Posterior cingulate gyrus (tissue), 11 donors: ENCODE measurements at places on chromosomes 7 and 10.
A peak's percentile ranks its signal among the peaks of the same experiment; 100 is the strongest.

- no peak for DNase-seq
Observed at GRCh38 chr7:135536150-135536549, 21.6 kb upstream of the NUP205 start.

- DNase-seq = peak; percentile 21
Observed at GRCh38 chr10:126595160-126595559, 75.3 kb downstream of the C10orf90 start.

GRCh38 chr10:22429146-22429545 lies 83.8 kb downstream of the SPAG6 start:
- no peak for DNase-seq

- DNase-seq = peak; percentile 36
Observed at GRCh38 chr7:130063036-130063435, 7.3 kb upstream of the KLHDC10 start.

- no peak for DNase-seq
Observed at GRCh38 chr7:156947120-156947843, 2.2 kb upstream of the NOM1 start.

DNA sequence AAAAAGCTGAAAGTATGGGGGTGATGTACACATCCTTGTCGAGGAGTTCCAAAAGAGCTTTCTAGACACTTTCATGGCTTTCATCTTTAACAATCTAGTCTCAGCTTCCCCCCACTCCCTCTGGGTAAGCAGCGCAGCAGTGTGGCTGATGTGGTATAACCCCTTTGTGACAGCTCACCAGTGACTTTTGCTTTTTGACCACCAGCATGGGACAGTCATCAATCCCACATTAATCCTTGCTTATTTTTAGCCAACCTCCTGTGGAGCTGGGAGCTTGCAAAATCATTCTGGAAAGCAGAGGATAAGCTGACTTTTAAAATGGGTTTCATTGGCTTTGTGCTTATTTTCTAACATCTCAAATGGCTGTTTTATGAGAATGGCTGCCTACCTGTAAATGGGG lies 272.7 kb downstream of the HDAC9 start:
- no peak for DNase-seq

DNA sequence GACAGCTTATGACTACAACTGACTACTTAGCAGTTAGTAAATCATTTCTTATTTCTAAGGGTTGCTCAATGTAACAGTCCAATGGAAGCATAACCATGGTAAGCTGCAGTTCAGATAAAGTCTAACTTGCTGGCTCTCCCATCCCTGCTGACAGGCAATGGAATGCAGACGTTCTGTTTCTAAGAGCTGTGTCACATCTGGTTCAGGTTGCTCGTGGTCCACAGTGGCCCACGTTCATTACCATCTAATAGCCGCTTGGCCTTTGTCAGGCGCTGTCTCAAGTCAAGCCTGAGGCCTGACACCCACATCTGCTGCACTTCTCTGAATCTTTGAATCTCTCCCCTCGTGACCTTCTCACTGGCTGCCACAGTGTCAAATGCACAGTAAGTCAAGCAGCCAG lies 240.8 kb downstream of the FGFR2 start:
- DNase-seq = no peak

- DNase-seq = no peak
Observed at GRCh38 chr7:3191548-3191947, 109.5 kb upstream of the SDK1 start.

- DNase-seq = no peak
Observed at GRCh38 chr7:35717013-35717412, 22.1 kb upstream of the HERPUD2 start.

DNA sequence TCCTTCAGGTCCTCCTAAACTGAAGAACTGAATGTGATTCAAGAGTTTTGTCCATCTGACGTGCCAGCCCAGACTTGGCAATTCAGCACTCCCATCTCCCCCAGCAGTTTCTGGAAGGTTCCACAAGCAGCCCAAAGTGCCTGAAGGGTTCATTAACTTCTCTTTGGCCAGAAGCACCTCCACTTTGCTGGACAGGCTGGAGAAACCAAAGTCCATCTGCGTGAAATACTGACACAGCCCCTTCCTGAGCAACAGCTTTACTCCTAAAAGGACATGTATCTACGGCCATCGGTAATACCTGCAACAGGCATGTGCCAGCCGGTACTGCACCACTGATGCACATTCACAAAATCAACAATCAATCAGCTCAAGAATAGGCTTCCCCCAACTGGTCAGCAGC lies 48.5 kb downstream of the RSU1 start:
- no peak for DNase-seq

DNA sequence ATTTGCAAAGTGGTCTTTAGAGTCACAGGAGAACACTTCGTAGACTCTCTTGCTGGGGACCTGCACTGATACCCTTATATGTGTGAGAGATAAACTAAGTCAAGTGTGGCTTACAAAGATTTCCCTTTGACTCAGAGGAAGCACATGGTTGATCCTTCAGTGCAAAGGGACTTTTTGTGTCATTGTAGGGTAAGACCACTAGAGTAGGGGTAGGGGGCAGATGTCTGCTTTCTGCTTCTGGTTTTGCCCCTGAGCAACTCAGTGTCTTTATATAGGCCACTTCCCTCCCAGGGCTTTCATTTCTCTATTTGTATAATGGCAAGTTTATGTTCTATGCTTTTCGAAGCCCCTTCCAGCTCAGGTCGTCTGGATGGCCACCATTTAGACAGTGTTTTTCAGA lies 281.7 kb downstream of the SORCS3 start:
- DNase-seq = no peak
